IMR-90 (cell line): ENCODE measurements at places on chromosomes 2 and 18. TPM values are rescaled to one million over a fixed set of nuclear protein-coding genes. Genes with fewer than 3 reads are reported as not detected.

DNA sequence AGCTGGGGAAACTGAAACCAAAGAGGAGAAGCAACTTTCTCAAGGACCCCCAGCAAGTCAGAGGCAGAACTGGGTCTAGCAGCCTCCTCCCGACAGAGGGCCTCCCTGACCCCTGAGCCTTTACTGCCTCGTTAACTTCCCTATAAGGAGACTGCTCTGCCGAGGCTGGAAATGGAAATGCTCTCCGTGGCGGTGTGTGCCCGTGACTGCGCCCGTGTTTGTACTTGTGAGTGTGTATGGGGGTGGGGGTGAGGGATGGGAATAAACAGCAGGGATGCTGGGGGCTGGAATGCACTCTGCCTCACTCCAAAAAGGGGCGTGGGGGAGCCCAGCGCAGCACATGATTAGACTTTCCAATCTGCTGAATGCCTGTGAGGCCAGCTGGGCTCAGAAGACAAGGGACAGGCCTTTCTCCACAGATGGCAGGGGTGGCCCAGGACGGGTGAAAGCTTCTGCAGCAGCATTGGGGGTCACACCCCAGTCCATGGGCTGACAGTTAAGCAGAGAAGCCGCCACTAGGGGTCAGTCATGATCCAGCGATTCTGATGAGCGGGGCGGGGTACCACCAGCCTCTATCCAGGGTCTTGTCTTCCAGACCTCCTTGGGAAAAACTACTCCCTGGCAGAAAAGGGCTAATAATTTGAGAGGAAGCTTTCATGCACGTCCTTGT is 26.8 kb downstream of the MPHOSPH10 start:
- peak; percentile 18 for DNase-seq

Gene IGFBP2
- polyA plus RNA-seq, result 236 and 257 TPM in 2 replicates

GRCh38 chr2:197191177-197191939 is 119.2 kb downstream of the ANKRD44 start:
- DNase-seq, result peak; percentile 28

Gene SERPINB2
- 32.1 and 46.4 TPM in 2 replicates for polyA plus RNA-seq

GRCh38 chr2:70777450-70777849 is 9.4 kb upstream of the ADD2 start:
- no peak for DNase-seq

GRCh38 chr2:223563462-223563861 is 38.7 kb downstream of the SCG2 start:
- peak; percentile 89 for DNase-seq

DNA sequence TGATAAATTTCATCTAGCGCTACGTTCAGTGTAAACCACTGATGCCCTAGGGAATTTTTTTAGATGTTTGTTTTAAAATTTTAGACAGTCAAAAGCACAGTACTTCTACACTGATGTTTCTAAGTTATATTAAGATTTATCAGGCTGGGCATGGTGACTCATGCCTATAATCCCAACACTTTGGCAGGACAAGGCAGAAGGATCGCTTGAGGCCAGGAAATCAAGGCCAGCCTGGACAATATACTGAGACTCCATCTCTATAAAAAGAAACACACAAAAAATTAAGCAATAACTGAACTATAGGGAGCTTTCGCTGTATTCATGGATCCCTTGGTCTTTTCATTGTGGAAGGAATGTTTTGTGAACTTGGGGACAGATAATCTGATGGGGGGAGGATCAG is 50.6 kb upstream of the MAPRE2 start:
- DNase-seq, result peak; percentile 11

DNA sequence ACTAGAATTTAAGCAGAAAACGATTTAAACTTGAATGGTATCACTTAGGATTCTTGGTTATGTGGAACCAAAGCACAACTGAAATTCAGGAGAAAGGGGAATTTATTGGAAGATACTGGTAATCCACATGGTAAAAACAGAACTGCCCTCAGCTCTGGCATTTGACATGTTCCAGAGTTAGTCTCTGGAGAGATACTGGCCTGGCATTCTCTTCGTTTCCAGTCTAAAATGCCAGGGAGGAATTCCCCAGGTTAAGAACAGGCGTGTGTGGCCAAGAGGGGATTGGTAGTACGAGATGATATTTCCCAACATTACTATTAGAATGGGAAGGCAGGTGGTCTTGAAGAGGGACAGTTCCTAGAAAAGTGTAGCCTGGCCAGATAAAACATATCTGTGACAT is 68.5 kb upstream of the TXNDC2 start:
- no peak for DNase-seq

- peak; percentile 46 for DNase-seq
These were observed 806 bp downstream of the ZNF407 start for GRCh38 chr18:74598350-74599001.

Gene CERS6
- 1.6 and 2.1 TPM in 2 replicates for polyA plus RNA-seq

DNA sequence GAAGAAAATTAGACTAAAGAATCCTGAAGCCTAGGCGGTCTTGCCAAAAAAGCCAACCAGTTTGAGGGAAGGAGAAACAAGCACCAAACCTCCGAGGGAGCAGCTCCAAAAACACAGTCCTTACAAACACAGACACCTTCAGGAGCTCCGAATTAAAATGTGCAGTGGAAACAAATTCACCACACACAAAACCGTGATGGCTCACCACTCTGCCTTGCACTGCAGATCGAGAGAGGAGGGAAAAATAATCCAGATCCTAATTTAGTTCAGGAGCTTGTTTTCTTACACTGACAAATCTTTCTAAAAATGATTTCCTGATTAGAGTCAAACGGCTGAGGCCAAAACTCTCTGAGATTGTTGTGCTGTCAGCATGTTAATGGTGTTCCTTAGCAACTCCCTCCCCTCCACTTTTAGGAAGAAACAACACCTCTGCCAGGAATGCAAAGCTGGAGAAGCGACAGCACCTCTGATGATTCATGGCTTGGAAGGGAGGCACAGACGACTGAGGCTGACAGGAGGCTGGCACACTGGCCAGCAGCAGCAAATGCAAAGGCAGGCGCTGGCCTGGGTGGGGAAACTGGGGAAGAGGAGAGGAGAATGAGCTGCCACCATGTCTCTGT is 249.4 kb upstream of the KLHL29 start:
- DNase-seq, result no peak

DNA sequence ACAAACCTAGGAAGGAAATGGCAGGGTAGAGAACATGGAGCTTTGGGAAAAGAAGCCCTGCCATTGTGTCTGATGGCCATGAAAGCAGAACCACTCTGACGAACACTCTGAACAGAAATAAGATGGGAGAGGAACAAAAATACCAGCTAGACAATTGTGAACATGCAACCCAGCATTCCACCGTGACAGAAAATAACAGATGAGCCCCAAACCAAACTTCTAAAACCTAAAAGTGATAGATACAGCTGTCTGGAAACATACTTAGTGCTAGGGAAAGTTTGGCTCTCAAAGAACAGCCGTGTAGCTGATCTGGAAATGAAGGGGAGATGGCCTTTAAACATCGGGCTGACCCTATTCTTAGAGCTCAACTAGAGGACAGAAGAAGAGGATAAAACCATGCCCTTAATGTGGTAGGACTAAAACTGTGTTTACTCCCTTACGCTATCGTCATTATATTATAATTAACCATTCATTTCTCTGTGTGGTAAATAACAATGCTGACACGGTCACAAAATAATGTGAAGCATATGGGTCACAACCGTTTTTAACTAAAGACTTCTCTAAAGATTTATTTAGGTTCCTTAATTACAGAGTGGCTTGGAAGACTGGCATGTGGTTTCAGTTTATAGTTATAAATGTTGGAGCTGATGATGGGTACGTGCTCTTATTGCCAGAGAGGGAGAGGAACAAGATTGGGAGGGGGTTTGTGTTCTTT is 80.6 kb downstream of the MYO1B start:
- DNase-seq, result no peak

- peak; percentile 45 for DNase-seq
These were observed 171.0 kb downstream of the SRBD1 start for GRCh38 chr2:45439788-45440773.

Gene CYTIP
- not detected in 2 replicates for polyA plus RNA-seq

DNA sequence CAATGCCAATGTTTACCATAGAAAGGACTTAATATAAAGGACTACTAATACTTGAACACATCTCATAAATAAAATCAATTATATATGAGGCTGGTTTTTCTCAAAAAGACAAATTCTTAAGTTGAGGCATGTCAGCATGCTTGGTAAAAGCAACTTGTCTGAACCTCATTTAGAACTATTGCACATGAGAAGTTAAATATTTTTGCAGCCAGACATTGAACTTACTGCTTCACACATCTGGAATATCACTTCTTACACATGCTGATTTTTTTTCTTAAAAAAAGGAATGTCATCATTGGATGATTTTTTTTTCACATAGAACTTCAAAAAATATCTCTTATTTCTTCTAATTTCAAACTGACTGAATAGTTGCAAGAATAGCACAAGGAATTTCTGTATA is 609.0 kb downstream of the EPHA4 start:
- DNase-seq, result no peak

Gene MAP2
- polyA plus RNA-seq, result 0.26 and 0.29 TPM in 2 replicates

Gene SERPINB12
- polyA plus RNA-seq, result not detected in 2 replicates

Gene GATA6
- 4.0 and 4.2 TPM in 2 replicates for polyA plus RNA-seq

- peak; percentile 65 for DNase-seq
These were observed 158.0 kb downstream of the AGPS start for GRCh38 chr2:177550264-177551200.

DNA sequence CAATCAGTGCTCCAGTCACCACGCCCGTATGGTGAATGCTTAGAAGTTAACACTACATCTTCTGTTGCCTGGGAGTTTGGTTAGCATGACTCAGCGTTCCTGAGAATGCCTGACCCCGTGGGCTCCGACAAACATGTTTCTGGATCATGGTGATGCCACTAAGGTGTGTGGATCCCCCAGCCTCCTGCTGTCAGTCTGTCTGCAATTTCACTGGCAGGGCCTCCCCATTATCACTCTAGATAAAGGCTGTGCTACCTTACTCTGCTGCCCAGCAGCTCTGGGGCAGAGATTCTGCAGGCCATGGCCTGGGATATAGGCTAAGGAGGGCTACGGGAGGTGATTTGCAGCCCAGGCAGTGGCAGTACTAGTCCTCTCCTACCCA is 66.0 kb downstream of the STPG4 start:
- DNase-seq, result peak; percentile 77

Gene SULT1C2
- 0.09 TPM in 1 of 2 replicates, not detected in the other for polyA plus RNA-seq

Gene UNC80
- polyA plus RNA-seq, result not detected in 2 replicates

Gene RETREG2
- 45.1 and 45.2 TPM in 2 replicates for polyA plus RNA-seq

GRCh38 chr2:241141214-241141770 is 8.0 kb downstream of the PASK start:
- DNase-seq, result no peak

- DNase-seq, result no peak
These were observed 216.4 kb downstream of the NR4A2 start for GRCh38 chr2:156116113-156116512.

- no peak for DNase-seq
These were observed 26.8 kb upstream of the CTLA4 start for GRCh38 chr2:203840655-203841205.

DNA sequence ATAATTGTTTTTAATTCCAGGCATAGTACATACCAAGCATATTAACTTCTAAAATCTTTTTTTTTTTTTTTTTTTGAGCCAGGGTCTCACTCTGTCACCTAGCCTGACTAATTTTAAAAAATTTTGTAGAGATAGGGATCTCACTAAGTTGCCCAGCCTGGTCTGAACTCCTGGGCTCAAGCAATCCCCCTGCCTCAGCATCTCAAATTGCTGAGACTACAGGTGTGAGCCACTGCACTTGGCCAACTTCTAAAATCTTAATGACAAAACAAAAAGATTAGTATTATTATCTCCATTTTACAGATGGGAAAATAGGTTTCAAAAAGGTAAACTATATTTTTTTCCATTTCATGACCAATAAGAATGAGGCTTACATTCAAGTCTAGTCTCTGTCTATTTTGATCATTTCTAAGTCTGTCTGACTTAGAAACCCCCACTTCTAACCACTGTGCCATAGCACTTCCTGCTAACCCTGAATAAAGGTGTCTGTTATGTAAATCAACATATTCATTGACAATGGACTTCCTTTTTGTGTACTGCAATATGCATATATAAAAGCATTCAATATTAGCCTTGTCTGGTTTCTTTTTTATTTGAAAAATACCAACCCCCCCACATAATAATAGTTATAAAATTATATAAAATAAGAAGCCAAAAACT is 28.7 kb upstream of the ZEB2 start:
- no peak for DNase-seq

DNA sequence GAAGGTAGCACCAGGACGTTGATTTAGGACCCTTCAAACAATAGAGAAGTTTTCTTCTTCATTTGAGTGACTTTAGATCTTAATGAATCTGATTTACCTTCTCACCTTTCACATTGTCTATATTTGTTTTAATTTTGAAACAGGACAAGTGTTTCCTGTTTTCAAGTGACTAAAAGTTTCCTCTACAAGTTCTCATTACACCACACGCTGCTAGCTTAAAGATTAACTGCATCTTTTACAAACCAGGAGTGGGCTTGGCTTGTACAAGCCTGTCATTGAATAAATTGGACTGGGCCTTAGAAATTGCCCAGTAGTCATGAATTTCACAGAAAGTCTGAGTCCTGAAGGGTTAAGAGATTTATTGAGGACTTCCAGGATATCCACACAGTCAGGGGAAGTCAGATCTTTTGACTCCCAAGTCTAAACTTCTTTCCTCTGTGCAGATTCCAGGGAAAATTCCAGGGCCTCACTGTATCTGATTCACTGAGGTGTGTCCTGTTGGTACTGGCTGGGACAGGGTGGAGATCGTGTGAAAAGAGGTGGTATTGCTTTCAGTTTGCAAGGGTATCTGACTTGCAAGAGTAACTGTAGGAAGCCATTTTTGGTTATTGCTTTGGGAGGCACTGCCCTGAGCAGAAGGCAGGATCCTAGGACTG is 3.4 kb downstream of the SGPP2 start:
- no peak for DNase-seq

Gene SIX3
- not detected in 2 replicates for polyA plus RNA-seq

Gene CHRNG
- not detected in 2 replicates for polyA plus RNA-seq

- DNase-seq, result peak; percentile 96
These were observed 122.6 kb upstream of the STK17B start for GRCh38 chr2:196293751-196294515.

GRCh38 chr2:121144111-121144510 is 140.9 kb downstream of the TFCP2L1 start:
- no peak for DNase-seq

DNA sequence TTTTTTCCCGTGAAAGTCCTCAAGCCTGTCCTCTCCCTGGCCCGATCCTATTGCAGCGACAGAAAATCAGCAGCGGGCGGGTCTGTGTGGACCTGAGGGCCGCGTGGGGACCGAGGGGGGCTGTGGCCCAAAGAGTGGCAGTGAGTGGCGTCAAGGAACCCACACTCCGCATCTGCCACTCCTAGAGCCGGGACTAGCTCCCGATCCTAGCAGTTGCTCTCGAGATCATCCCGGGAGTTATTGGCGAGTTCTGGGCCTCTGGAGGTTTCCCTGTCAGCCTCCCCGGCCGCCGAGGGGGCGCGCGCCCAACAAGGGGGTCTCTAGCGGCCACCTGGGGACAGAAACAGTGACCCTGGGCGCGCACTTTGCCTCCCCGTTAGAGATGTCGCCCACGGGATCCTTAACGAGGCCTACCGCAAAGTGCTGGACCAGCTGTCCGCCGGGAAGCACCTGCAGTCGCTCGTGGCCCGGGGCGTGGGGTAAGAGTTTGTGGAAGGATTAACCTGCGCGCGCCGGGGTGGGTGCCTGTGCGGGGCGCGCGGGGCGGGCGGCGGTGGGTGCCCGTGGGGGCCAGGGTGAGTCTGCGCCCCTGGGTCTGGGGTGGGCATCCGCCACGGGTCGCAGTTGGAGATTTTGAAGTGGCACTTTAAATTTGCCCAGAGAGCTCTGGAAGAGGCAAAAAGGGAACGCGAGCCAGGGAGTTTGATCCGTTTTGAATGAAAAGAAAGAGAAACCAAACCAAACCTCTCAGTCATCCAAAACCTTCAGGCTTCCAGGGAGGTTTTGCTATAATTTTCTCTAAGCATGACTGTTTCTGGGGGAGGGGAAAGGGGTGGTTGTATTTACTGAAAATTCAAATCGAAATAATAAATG is 3.5 kb downstream of the ADCYAP1 start:
- no peak for DNase-seq

Gene DSC1
- polyA plus RNA-seq, result not detected in 2 replicates
